ENCODE measurements at places on chromosomes 3 and 15.

GRCh38 chr3:71511446-71511845, 72.1 kb downstream of the FOXP1 start:
- DNase-seq = no peak

DNA sequence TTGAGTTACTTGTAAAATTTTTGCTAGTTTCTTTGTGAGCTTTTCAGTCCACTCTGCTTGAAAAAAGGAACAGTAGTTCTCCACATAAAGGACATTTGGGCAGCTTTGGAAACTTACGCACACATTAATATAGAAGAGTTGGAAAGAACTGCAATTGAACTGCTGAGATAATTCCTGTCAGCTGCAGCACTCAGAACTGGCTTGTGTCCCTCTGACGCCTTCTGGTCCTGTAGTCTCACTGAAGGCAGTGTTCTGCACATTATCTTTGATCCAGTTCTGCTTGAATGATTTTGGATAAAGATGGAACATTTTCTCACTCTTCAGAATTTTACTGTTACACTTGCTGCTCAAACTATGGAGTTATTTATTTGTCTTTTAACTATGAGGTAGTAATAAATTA, 901.9 kb downstream of the OTOL1 start:
- DNase-seq = no peak

DNA sequence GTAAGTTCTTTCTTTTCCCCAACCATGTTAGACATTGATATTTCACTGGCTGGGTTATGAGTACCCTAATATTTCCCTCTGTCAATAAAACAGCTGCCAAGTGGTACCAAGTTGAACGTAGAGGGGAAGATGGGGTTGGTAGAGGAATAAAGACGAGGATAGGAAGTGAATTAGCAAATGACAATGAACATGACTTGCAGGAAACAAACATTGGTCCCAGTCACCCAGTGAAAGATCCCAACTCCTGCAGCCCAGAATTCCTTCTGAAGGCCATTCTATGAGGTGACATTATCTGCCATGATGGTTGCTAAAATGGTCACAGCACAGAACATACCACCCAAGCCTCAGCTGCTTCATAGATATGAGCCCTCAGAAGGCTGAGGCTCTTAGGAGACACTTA, 159.0 kb upstream of the CTNNB1 start:
- DNase-seq = no peak

DNA sequence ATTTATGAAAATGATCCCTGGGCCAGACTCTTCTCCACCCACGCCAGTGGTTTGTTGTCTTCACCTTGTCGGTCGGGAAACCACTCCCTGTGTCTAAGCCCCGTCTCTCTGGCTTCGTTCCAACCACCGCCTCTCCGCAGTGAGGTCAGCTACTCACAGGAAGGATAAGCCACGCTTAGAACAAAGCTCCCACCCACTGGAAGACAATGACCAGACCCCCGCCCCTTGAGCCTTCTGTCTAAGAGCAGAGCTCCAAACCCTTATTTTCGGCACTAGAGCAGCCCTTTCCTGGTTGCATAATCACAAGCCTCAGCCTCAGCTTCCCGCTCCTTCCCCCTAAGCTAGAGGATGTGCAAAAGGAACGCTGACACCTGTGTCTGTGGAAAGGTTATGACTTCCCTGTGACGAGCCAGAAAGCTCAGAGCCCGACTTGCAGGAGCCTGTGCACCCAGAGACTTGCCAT, 114.9 kb upstream of the MEF2A start:
- no peak for DNase-seq

GRCh38 chr15:29731865-29732264, 90.4 kb downstream of the TJP1 start:
- no peak for DNase-seq

GRCh38 chr3:127720161-127720823, 47.5 kb downstream of the ABTB1 start:
- no peak for DNase-seq

- no peak for DNase-seq
Measured at GRCh38 chr15:62940755-62941361, 101.7 kb upstream of the TPM1 start.

GRCh38 chr15:38708672-38709180, 144.1 kb upstream of the RASGRP1 start:
- DNase-seq = no peak

DNA sequence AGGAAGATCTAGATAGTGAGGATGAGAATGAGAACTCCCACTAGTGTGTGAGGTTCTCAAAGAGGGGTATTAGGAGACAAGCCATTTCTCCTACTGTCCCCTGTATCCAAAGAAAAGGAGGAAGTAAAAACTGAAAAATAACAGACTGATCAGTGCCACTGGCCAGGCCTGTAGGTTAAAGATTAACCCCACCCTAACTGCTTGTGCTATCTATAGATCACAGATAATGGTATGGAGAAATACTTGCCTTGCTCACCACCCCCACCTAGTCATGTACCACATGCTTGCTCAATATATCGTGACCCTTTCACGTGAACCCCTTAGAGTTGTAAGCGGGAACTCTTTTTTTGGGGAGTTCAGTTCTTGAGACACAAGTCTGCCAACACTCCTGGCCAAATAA, 519.7 kb upstream of the FRG2C start:
- no peak for DNase-seq

DNA sequence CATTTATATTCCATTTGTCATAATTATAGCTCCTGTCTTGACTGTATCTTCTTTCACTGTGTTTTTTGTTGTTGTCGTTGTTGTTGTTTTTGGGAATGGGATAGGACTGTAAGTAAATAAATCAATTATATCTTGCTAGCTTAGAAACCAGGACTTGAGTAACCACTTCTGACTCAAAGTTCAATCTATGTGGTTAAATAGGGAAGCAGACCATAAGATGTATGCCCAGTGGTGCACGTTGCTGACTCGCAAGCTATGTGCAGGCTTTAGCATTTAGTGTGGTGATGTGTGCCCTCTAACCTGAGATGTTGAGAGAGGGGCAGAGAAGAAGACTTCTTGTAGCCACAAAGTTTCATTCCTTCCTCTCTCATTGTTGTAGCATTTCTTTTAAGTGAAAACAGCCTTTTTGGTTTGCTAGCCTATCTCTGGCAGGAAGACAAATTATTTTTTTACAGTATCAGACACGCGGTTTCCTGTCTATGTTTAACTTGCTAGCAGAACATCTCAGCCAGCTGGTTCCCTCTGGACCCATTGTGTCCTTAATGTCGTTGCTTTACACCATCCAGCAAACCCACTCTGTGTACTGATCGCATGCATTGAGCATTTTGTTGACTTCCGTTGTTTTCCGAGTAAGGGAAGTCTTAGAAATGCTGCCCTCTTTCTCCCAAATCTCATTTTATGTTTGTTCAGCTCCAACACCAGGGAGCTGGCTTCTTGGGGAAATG, 52.1 kb downstream of the TGFBR2 start:
- no peak for DNase-seq

GRCh38 chr3:163936543-163936942, 1141.8 kb downstream of the SI start:
- no peak for DNase-seq

DNA sequence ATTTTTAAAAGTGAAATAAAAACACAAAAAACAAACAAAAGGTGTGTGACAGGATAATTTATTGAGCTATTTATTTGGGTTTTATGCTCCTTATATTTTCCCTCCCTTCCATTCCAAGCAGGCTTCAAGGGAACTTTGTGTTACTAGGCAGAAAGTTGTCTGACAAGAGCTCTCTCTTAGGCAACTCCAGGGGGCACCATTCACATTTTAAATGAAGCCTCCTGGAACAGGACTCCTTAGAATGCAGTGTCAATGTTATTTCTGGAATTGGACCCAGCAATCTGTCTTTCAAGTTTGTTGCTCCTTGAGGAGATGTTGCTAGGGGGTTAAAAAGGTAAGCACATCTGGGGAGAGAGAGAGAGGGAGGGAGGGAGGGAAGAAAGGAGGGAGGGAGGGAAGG, 5.4 kb upstream of the RFX7 start:
- DNase-seq = no peak

- no peak for DNase-seq
Measured at GRCh38 chr3:4504340-4505261, 11.5 kb downstream of the ITPR1 start.

- no peak for DNase-seq
Measured at GRCh38 chr3:67897351-67898336, 243.2 kb upstream of the SUCLG2 start.

- DNase-seq = no peak
Measured at GRCh38 chr3:72576563-72576962, 271.7 kb downstream of the SHQ1 start.

DNA sequence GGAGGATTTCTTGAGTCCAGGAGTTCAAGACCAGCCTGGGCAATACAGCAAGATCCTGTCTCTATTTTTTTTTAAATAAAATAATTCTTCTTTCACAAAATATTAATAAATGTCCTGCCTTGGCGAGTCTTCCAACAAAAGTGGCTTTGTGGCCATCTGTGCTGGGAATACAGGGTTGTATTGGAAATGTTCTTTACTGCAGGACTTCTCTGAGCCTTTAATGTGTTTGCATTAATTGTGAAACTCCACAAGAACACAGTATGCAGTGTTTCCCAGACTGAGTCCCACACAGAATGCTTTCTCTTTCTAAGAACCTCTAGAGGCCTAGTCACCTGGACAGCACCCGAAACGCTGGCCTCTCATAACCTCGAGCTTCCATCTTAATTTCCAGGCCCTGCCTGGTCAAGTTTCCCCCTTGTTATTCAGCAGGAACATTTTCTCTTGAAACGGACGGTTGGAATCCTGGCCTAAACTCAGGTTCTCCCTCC, 85.4 kb upstream of the ARRDC4 start:
- no peak for DNase-seq

DNA sequence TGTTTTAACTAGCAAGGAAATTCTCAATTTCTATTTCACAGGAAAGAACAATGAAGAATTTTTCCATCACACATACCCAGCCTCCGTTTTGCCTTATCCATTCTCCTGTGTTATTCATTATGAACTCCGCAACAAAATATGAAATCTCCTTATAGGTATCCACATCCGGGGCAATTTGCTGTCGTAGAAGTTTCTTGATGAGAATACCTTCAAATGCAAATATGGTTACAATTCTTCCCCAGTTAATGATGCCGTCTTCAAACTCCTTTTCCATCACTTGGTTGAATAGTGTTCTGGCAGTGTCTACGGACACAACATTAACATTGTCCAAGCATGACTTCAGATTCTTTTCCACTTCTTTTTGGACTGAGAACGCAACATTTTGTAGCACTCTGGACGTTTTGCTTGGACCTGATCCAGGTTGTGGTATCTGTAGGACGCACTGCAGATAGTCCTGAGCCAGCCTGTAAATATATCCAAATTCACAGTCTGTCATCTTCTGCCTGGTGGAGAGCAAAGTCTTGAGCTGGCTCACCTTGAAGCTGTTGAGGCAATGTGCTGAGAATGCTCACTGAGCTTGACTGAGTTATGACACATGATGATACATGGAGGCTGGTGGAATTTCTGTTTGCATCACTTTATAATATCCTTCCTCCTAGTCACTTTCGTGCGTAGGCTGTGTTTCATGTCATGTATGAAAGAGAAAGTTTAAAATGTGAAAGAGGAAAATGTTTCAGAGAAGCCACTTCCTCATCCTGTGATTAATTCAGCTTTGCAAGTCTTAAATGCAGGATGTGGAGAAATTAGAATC, at the start of gene BCL2A1:
Gene BCL2A1, minus strand, starts transcription at position 573 of the 811 bp plus-strand sequence. Its CDS starts 77 bp downstream, at position 496.
- DNase-seq = no peak

DNA sequence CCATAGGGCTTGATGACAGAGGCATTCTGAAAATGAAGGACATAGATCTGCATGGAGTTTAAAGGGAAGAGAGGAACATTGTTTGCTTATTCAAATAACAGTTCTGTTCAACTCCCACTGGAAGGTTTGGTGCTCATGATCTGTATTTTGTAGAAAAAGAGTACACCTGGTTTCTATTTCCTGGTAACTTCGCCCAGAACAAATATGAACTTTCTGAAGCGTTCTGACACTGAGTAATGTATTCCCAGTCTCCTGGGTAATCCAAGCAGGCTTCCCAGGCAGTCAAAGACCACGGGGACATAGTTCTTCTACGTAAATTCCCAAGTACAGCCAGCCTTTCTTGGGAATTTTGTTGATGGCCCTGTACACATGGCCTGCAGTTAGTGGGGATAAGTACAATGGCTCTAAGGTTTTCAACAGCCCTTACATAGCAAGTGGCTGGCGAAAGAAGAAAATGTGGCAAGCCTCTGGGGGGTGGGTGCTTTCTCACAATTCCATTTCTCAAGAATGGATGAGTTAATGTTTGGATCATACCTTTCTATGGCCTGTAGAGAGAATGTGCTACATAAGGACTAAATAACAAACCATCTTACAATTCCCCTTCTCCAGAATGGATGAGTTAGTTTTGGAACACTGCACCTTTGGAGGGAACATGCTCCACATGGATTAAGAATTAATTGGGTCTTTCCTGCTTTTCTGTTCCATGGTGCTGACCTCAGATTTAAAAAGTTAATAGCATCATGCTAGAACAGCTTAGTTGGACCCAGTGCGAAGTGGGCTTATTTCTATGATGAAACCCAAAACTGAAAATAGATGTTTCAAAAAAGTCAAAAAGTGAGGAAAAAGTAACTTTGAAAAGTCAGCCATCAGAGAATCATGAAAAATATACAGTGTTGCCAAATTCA, 52.7 kb downstream of the COL6A6 start:
- no peak for DNase-seq

DNA sequence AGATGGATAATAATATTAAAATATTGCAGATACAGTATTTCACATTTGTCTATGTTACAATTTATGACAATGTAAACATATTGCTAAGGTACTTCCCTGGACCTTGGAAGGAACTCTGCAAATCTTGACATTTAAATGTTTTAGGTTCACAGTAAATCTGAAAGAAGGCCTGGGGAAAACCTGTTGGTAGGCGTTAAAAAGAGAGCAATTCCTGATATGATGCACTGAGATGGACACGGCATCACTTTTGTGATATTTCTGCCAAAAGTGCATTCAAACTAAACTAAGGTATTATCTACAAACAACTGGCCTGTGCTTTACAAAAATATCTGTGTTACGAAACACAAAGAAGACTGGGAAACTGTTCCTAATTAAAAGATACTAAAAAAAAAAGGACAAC, 6.1 kb upstream of the TP63 start:
- DNase-seq = no peak

GRCh38 chr3:126509597-126510307, 7.8 kb downstream of the UROC1 start:
- DNase-seq = no peak

DNA sequence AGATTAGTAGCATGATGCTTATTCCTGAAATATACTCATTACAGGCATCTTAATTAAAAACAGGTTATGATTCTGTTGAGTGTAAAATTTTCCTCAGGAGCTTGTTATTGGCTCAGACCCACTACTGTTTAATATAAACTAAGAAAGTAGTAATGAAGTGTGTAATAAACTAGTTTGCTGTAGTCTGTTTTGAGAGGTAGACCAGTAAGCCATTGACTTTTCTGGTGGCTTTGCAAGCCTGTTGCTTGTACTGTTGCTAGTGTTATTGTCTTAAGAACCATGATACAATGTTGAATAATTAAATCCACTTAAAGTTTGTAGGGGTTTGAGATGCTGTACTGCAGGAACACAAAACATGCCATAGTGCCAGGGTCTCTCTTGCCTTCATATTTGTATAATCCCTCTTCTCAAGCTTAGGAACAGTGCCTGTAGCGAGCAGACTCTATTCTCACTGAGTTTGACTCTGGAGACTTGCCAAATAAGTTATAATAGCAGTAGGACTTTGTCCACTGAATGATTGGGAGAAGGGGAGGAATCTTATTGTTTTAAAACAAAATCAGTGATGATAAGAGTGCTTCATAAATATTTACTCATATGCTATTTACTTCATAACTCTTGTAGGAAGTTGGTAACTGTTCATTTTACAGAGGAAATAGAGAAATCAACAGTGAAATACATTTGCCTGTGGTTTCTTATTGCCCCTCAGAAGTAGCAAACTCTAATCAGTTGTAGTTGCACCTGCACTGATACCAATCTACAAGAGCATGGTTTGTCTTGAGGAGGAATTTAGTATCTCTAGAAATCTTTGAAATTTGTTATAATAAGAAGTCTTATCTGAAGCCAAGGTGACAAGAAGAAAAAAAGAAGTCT, 13.4 kb downstream of the TCF12 start:
- no peak for DNase-seq
